ENCODE measurements at places on chromosomes 11 and 22.

DNA sequence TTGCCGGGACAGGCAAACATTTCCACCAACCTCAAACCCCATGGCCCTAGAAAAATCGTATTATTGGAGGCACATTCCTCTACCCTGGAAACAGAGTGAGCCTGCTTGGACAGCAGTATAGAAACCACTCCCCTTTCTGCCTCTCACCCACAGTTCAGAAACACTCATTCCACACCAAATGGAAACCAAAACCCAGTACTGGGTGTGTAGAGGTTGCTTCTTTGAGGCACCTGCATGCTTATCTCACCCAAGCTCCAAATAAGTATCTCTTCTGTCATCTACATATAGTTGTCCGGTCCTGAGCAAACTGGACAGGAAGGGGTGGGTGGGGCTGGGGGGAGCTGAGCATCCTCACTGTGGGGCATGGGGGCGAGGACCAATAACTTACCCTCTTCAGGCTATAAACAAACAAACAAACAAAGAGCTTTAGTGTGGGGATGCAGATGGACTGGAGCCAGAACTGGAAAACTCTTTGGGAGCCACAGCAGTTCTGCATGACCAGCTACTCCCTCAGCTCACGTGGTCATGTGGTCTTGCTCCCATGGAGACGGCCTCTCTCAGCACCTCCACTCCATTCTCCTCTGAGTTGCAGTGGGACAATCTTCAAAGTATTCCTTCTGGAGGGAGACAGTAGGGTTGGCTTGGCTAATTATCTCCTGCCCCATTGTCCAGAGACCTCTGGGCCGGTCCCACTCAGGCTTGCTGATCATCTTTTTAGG is 1.0 kb upstream of the PLAAT2 start:
- no peak for DNase-seq

GRCh38 chr11:34161812-34162492 is 56.5 kb downstream of the NAT10 start:
- no peak for DNase-seq

DNA sequence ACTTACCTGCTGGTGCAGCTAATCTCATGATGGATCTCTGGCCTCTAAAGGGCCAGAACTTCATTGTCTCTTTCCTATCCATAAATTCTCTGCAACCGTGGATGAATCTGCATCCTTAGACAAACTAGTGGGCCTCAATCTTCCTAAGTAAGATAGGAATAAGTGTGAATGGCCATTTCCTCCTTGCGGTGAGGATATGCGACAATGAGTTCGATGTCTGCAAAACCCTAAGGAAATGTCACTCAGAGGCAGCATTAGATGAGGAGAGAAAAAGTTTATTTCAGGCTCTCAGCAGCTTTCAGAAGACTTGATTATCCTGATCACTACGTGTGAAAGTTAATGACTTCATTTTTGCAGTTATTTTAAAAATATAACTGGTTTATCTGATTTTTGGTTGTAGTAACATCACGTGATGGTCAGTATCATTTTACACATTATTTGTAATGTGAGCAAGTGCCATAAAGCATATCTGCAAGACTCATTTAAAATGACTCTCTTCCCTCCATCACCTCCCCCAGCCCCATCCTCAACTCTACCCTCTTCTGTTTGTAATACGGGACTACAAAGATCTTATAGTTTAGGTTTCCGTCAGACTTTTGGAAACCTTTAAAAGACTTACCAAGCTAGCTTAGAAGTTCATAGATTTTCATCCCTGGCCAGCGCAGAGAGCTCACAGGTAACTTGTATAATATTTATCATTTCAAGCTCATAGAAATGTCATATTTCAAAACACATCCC is 10.2 kb downstream of the GRAP2 start:
- no peak for DNase-seq

- no peak for DNase-seq
Measured at GRCh38 chr11:29231991-29232390, 784.8 kb downstream of the KCNA4 start.

- DNase-seq, result no peak
Measured at GRCh38 chr22:23197836-23198235, 17.5 kb downstream of the BCR start.

DNA sequence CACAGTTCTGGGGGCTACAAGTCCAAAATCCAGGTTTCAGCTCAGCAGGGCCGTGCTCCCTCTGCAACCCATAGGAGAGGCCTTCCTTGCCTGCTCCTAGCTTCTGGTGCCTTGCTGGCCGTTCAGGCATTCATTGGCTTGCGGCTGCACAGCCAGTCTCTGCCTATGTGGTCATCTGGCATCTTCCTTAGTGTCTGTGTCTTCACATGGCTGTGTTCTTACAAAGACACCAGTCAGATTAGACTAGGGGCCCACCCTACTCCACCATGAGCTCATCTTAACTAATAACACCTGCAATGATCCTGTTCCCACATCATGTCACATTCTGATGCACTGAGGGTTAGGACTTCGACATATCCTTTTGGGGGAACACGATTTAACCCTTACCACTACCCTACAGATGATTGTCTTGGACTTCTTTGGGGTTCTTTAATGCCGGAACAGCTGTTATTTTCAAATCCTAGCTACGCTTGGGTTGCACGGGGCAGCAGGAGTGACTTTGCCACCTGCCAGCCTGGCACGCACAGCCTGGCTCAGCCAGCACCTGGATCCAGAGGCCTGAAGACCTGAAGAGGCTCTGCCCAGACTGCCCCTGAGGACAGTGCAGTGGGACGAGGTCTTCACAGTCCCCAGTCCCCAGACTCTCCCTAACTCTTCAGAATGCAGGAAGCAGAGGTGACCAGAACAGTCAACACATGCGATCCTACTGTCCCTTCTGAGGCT is 7.7 kb upstream of the NEAT1 start:
- no peak for DNase-seq

DNA sequence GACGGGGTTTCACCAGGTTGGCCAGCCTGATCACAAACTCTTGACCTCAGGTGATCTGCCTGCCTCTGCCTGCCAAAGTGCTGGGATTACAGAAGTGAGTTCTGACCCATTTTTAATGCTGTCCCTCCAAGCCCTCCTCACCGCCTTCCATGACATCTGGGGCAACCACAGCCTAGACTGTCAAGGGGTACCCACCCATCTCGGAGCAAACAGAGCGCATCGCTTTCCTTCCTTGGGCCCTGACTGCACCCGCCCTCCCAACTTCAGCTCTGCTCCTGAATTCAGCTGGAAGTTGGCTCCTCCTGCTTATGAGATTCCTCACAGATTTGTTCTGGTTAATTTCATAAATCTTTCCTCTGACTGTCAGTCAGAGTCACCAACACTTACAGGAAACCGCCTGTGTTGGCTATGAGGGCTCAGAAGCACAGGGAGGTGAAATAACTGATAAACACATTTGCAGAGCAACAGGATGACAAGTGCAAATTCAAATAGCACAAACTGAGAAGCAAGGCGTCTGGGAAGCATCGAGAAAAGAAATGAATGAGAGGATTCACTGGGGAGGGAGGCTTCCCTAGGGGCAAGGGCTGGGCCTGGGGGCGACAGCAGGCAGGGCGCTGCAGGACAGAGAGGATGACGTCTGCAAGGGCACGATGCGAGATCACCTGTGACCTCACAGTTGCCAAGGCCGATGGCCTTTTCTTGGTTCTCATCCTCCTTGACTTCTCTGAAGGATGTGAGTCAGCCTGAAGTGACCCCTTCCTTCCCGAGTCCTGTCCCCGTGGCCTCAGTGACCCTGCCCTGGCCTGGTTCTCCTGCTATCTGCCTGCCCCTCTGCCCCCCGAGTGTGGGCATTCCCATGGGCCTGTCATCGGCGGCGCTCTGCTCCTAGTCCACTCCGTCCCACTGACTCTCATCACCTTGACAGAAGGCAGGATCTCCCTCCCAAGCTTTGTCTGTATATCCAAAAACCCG is 6.1 kb downstream of the IFT27 start:
- no peak for DNase-seq

DNA sequence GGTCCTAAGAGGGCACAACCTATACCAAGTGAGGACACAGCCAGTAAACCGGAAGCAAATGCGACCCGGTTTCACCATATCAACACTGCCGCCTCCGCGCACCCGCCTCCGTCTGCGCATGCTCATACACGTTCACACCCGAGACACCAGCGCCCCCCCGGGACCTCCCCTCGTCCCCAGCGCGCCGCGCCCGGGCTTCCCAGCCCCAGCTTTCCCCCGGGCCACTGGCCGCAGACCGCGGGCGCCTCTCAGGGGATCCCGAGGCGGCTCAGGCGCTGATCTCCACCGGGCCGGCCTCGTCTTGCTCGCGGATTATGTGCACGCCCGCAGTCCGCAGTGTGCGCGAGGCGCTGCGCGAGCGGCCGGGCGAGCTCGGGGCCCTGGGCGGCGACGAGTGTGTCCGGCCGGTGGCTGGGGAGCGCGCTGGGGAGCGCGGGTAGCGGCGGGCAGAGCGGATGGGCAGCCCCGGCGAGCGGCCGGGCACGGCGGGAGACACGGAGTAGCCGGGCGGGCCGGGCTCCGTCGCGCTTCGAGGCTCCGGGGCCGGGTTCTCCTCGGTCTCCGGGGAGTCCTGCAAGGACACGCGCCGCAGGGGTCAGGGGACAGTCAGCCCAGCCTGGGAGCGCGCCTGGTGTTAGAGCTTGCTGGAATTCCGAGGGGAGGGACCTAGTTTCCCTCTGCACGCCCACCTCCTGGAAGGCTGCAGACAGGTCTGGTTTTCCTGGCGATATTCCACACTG is 2.0 kb downstream of the HEPN1 start:
- DNase-seq, result no peak

Data from NCI-H2081 treated with DMSO at 0.1 percent for 48 hours (cell line).